Retina (tissue), 1 donor: ENCODE measurements at places on chromosomes 6 and 20.

GRCh38 chr20:3929713-3930060, 40.5 kb downstream of the PANK2 start:
- DNase-seq = no peak

DNA sequence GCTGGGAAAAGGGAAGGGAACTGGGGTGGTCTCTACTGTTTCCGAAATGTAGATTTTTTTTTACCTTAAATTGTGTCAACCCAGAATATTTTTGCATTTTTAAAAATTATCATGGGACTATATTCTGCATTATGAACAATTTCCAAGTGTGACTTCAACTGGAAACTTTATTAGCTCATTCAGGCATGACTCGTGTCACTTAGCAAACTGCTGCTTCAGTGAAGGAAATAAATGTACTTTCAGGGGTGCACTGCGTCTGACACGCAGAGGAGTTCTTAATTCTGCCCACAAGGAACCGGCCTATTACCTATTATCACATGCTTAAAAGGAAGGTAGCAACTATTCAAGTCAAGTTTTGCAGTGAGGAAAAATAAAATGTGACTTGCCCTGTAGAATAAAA, 291.3 kb upstream of the PRDM1 start:
- DNase-seq = peak; percentile 15

DNA sequence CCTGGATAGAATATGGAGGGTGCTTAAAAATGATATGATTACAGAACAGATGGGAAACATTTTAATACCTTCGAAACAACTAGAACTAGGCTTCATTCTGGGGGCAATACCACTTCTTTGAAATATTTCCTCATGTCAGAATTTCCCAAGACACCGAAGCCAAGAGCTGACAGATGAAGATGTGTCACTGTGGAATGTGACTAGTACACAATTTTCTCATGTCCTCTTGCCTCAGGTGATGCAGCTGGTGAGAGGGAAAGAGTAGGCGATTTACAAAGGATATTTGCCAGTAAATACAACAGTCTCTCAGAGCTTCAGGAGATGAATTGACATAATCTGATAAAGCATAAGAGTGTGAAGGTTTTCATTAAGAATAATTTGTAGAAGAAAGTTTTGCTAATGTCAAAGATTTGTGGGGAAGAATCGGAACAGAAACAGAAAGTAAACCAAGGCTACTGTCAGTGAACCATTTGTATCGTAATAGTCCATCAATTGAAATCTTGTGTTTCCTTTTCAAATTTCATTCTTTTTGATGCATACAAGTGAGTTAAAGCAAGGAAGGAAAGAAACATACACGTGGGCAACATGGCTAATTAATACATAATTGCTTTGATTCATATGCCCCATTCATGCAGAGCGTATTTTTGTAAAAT, 164.7 kb upstream of the CCN2 start:
- DNase-seq = no peak

GRCh38 chr6:10852361-10852960, 14.1 kb upstream of the MAK start:
- DNase-seq = no peak

GRCh38 chr6:33173535-33174180, 18.6 kb downstream of the COL11A2 start:
- no peak for DNase-seq

DNA sequence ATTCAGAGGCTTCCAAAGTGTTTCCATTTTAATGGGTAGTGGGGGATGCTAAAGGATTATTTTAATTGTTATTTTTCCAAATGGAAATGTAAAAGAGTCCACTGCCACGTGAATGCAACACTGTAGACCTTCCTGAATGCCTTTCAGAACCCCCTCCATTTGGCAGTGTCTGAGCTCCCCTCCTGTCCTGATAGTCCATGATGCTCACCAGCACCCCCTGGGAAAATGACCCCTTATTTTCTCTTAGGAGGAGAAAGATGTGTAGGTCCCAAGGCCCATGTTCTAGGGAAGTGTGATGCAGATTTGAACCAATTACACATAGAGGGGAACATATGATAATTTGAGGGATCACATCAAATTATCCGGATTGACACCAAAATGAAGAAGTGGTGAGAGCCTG, 46.8 kb upstream of the SH3BGRL2 start:
- no peak for DNase-seq

DNA sequence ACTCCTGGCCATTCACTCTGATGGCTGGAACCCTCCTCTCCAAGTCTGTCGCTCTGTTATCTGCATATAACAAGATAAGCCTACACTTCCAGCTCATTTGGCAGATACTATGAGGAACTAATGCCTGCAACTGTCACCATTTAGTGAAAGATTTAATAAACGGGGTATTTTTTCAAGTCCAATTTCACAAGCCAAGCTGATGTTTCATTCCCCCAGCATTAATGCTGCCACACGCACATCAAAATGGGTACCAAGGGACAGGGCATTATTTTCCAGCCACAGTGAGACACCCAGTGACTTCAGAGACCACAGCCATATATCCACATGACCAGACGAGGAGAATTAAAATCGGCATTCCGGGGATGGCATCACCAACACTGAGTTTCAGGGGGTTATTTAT, 175.5 kb downstream of the PTPRT start:
- DNase-seq = no peak

DNA sequence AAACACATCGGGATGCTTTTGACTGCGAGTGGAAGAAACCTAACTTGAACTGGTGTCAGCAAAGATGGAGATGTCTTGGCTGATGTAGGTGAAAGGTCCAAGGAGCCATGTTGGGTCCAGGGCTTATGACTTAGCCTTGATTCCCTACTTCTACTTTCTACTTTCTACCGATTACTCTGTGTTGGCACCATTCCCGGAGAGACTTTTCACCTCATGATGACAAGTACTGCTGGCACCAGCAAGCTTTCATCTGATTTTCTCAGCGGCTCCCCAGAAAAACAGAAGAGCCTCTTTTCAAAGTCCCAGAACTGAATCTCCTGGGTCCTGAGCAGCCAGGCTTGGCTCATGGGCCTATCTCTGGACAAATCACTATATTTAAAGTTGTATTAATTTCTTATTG, 4.9 kb upstream of the EDN3 start:
- DNase-seq = no peak

DNA sequence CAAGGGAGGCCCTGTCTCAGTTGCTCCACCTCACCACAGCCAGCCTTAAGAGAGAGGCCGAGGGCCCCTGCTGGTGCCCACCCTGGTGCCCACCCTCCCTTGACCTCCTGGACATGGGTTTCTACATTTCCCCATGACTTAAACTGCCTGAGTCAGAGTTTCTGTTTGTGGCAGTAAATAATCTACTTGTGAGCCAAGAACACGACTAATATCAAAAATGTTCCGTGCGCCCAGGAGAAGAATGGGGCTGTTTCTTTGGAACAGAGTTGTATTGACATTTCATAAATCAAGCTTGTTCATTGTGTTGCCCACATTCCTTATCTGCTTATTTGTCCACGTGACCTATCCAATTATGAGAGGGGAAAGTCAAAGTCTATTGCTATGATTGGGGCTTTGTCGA, 143.5 kb downstream of the ANKRD60 start:
- DNase-seq = no peak

DNA sequence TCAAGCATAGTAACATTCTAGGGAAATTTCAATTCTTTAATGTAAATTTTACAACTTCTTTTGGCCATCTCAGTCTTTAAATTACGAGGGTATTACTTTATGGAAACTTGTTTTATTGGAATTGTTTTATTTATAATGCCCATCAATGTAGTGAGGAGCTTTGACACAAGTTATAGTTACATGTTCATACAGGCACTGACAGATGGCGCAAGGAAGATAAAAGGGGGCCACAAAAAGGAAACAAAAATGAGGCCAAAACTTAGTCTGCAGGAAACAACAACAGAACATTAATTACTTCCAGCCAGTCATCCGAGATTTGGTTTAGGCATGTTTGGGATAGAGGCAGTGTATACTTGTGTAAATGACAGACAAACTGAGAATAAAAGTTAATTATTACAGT, 18.3 kb downstream of the SESN1 start:
- DNase-seq = peak; percentile 32

DNA sequence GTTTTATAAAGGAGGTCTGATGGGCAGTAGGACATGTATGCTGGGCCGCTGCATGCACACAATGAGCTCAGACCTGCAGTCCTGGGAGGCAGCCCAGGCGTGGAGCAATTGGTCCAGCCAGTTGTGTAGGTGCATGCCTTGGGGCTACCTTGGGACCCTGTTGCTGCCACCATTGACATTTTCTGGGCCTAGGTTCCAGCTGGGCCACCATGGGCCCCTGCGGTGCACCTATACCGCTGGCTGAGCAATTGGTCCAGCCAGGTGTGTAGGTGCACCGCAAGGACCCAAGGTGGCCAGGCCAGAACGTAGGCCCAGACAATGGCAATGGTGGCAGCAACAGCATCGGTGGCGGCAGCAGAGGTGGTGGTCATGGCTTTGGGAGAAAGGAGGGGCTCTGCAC, 143.9 kb downstream of the PXDC1 start:
- no peak for DNase-seq

DNA sequence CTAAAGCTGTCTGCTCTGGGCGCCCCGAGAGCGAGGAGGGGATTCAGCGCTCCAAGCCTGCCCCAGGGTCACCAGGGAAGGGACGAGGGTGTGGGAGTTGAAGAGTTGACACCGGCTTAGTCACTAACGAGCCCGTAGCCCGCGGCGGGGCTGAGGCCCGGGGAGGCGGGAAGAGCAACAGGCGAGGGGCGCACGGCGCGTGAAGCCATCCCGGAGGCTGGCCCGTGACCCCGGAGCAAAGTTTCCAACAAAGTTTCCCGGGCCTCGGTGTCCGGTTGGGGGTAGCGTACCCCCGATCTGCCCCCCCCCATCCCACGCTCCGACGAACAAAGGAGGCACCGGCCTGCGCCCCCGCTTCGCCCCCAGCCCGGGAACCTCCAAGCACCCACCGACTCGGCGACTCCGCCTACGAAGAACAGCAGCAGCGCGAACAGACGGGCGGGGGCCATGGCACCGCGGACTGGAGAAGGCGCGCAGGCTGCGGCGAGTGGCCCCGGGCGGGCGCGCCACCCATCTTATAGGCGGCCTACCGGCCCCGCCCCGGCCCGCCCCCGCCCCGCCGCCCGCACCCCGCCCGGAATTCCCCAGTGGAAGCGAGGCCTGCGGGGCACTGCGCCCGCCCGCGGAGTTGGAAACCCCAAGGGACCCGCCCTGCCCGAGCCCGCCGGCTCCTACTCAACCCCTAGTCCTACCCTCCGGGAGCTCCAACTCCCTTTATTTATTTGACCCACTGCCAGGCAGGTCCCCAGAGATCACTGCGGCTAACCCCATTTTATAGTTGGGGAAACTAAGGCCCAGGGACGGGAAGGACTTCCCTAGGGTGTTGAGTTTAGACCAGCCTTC, at the start of gene SDC4:
TSS of gene SDC4 (minus strand) at position 489 of the 843 bp plus-strand sequence. CDS start at position 449, 40 bp downstream.
- DNase-seq = peak; percentile 63

DNA sequence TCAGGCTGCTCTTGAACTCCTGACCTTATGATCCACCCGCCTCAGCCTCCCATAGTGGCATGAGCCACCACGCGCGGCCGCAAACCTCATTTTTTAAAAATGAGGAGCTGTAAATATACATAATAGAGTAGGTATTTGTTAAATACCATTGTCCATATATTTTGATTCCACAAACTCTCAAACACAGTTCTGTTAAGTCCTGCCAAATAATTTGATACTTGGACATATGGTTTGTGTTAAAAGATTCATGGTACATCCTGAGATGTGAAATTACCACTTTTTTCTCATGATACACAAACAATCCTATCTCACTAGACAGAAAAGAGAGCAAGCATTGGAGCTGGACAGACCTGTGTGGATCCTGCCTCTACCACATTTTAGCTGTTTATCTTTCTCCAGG, 334.1 kb upstream of the KCNQ5 start:
- DNase-seq = no peak

- no peak for DNase-seq
These were observed 501.1 kb upstream of the JAG1 start for GRCh38 chr20:11174861-11175260.

DNA sequence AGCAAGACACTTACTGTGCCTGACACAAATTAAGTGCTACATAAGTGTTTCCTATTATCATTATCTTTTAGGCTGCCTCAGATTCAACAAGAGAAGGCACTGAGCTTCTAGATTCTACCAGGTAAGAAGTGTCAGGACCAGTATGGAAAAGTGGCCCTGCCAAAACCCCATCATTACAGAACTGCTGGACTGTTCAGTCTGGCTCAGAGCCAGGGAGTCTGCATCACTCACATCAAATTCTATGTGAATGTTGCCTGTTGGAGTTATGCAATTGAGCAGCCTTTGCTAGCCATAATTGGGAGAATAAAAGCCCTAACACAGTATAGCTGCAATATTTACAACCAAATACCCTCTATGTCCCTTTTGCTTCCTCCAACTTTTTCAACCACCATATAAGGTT, 70.9 kb downstream of the ATG5 start:
- no peak for DNase-seq

DNA sequence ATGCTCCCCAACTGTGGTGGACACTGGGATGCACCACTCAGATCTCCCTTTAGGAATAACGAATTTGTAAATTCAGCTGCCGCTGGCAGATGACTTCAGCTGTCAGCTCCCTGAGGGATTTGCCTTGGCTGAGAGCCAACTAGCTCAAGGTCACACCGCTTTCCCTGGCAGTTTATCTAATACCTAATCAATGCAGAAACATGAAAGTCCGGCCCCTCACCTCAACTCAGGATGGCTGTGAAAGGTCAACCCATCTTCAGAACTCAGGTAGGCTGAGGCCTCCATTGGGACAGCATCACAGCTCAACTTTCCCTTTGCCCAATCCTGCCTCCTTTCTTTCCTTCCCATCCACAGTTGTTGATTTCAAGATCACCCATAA, 22.8 kb upstream of the SCGN start:
- DNase-seq = no peak

DNA sequence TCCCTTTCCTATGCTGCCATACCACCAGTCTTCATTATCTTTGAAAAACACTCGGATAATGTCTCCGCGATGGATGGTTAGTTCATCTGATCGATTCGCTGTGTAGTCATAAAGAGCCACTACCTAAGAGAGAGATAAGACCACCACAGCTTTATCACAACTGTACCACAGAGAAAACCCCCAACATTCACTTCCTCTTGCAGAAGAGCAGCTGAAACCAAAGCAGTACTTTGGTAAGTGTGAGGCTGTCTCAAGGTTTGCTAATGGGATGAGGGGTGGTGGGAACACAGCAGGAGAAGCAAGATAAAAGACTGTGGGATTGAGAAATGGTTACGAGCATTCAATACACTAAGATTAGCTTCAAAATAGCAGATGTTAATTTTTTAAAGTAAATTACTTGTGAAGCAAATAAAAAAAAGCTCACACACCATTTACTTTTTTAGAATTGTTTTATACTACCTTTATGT, 142.1 kb downstream of the MYB start:
- DNase-seq = no peak

DNA sequence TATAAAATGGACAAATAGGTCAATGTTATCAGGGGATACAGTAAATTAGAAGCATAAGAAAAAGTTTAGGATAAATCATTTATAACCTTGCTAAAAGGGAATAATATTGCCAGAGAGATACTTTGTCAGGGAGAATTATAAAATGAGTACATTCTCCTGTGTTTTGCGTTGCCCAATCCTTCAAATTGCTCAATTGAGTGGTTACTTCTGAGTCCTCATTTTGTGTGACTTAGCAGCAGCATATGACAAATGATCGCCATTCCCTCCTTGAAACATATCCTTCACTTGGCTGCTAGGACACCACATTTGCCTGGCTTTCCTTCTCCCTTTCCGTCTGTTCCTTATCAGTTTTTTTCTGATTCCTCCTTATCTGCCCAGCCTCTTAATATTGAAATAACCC, 106.7 kb upstream of the FLRT3 start:
- no peak for DNase-seq
